ENCODE measurements at places on chromosomes 11 and 22.

DNA sequence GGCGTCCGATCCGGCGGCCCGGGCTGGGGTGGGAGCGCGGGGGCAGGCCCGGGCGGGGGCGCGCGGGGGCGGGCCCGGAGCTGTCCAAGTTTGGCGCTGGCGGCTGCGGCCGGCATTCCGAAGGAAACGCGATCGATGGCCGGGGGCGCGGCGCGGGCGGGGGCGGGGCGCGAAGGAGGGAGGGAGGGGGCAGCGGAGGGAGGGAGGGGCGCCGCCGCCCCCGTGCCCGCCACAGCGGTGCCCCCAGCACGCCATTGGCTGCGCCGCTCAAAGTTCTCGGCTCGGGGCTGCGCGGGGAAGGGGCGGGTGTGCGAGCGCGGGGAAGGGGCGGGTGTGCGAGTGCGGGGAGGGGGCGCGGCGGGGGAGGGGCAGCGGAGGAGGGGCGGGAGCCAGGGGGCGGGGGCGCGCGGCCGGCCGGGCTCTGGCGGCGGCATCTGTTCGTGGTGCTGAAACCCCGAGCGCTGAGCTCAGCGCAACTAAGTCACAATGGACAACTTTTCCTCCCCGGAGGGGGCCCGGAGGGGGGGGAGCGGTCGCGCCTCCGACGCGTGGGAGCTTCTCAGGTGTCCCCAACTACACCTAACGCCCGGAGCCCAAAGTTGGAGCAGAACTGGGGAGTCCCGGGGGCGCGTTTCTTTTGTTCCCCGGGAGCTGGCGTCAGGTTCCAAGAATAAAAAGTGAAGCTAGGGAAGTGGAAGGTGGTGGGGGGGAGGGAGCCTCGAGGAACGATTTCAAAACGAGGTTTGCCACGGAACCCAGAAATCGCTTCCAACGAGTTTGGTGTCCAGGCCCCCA is 2.2 kb downstream of the PHF21B start:
- no peak for DNase-seq

DNA sequence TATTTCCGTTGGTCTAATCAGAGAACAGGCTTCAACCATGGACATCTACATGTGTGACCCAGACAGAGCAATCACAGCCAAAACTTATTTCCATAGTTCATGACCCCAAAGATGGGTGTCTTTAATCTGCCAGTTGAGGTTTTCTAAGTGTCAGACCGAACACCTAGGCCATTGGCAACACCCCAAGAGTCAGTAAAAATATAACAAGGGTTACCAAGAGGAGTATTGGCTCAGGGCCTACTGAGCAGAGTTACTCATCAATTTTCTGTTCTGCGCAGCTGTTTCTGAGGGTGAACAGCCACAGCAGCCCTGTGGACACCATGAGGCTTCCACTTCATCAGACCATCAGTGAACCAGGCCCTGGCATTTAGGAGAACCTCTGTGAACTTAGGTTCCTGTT is 18.8 kb downstream of the GUCD1 start:
- no peak for DNase-seq

- DNase-seq = no peak
Observed at GRCh38 chr11:116500947-116501602, 271.7 kb downstream of the BUD13 start.

DNA sequence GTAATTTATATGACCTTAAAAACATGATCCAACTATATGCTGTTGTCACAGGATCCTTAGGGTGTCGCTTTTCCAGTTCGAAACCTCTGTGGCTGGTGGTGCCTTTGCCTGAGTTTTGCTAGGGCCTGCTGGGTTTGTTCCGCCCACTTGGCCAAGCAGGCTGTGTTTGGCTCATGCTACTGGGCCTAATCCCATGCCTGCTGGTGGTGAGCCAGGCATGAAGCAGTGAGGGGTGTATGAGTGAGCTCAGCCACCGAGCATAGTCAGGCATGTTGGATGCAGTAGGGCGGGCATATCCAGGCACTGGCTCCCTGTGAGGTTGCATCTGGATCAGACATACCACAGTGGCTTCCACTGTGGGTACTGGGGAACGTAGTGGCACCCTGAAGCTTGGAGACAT is 16.3 kb downstream of the NPAT start:
- DNase-seq = no peak

- DNase-seq = no peak
Observed at GRCh38 chr11:35157814-35158700, 19.1 kb downstream of the CD44 start.

GRCh38 chr11:86443415-86443814 is 68.7 kb downstream of the CCDC81 start:
- no peak for DNase-seq

DNA sequence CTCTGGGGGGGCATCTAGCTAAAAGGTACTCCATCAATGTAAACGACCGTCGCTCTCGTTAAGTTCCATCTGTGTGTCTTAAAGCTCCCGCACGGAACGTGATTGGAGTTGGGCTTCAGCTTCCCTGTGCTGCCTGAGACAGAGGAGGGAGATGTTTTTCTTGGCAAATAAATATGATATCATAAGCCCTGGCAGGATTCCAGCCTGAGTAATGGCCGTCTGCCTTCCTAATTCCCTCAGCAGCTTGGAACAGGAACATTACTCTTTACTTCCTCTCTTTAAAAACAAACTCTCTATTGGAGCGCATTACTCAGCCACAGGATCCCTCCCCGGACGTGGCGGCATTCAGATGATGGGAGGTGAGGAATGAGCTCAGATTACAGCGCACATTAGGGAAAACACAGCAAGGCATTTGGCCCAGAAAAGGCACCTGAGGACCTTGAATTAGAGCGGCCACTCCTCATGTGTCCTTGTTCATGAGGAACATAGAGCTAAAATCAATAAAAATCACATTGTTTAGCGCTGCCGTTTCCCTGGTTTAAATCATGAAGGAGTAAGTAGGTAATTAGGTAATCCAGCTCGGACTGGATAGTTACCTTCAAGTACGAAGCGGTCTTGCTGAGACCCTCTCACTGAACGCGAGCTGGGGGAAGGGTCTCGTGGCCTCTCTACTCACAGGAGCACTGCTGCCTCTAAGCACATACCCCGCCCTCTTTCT is 230.4 kb downstream of the ST3GAL4 start:
- DNase-seq = no peak

- peak; percentile 41 for DNase-seq
Observed at GRCh38 chr22:39490135-39490798, 11.8 kb upstream of the MIEF1 start.

GRCh38 chr11:69587454-69588090 is 53.4 kb upstream of the CCND1 start:
- no peak for DNase-seq
